ENCODE measurements at places on chromosomes 6 and 20. TPM values are rescaled to one million over a fixed set of nuclear protein-coding genes. Genes with fewer than 3 reads are reported as not detected.

Gene ZSCAN23
- 18.2 TPM for total RNA-seq

Gene EYA2
- 94.1 TPM for total RNA-seq

Gene SERPINB6
- 14.0 TPM for total RNA-seq

Gene HLA-DQB1
- total RNA-seq, result not detected

Gene TUBE1
- total RNA-seq, result 18.4 TPM

Gene RIMS4
- total RNA-seq, result 96.1 TPM

Gene VSTM2L
- total RNA-seq, result 15.9 TPM

Gene CRISP3
- not detected for total RNA-seq

Gene CST5
- total RNA-seq, result not detected

Gene RSPH4A
- total RNA-seq, result 0.98 TPM

GRCh38 chr20:23189854-23190253 is 103.7 kb upstream of the CD93 start:
- no peaks in the 10 kb centered on the region for H3K27me3 ChIP-seq
- no peak overlapping the region for H3K4me3 ChIP-seq
- H3K4me1 ChIP-seq, result no peaks in the 10 kb centered on the region

DNA sequence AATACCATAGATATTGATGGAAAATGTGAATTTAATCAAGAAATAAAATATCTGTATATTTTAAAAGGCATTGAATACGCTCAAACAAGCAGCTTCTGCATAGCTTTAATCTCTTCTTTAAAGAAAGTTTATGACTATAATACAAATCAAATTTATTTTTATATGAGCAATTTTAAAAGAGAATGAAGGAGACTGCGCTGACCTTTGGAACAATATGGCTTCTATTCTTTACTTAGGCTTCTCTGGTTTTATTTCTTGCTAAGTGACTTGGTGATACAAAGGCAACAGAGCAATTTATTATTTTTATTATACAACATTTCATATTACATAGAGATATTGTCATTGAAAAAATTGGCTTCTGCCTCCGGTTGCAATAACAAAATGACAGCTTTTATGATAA is 776.7 kb downstream of the TBC1D32 start:
- H3K4me1 ChIP-seq, result no peaks in the 10 kb centered on the region
- no peaks in the 10 kb centered on the region for H3K36me3 ChIP-seq
- no peak overlapping the region for H3K27ac ChIP-seq
- H3K27me3 ChIP-seq, result no peaks in the 10 kb centered on the region
- no peak overlapping the region for H3K4me3 ChIP-seq

DNA sequence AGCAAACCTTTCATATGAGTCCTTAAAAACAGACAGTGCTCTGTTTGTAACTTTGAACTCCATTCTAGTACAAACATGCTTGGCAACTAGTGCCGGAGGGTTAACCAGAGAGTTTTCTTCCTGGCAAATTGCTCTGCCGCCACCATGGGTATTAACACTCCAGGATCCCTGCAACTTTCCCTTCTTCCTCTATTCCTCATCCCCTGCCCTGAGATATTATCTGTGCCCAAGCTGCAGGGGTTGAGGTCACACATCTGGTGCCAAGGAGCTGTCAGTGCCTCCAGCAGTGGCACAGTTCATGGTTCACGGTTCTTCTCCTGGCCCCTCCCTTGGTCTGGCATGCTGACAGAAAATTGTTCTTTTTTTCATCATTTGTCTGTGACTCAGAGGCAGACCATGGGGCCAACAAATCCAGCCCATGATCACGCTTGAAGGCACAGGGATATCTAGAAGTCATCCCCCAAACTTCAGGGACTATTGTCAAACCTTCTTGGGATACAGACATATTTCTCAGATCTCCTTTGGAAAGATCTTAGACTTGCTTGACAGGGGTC is 77.5 kb downstream of the ATXN1 start:
- no peak for DNase-seq
- H3K4me1 ChIP-seq, result no peaks in the 10 kb centered on the region
- no peaks in the 10 kb centered on the region for H3K27me3 ChIP-seq
- H3K27ac ChIP-seq, result no peak overlapping the region
- no peak overlapping the region for H3K4me3 ChIP-seq

GRCh38 chr6:88712243-88712936 is 251.0 kb downstream of the RNGTT start:
- H3K4me3 ChIP-seq, result no peak overlapping the region
- H3K27me3 ChIP-seq, result no peaks in the 10 kb centered on the region
- H3K36me3 ChIP-seq, result no peaks in the 10 kb centered on the region
- no peak overlapping the region for H3K27ac ChIP-seq
- no peak for DNase-seq
- no peaks in the 10 kb centered on the region for H3K4me1 ChIP-seq

- no peak overlapping the region for H3K27ac ChIP-seq
- H3K36me3 ChIP-seq, result no peaks in the 10 kb centered on the region
- no peak for DNase-seq
- H3K4me3 ChIP-seq, result no peak overlapping the region
- peaks cover 2% of the 10 kb centered on the region for H3K27me3 ChIP-seq
These were observed 27.4 kb downstream of the KCNQ5 start for GRCh38 chr6:72649032-72649984.

- H3K4me3 ChIP-seq, result no peak overlapping the region
- peaks cover 4% of the 10 kb centered on the region for H3K4me1 ChIP-seq
- no peak overlapping the region for H3K27ac ChIP-seq
- H3K36me3 ChIP-seq, result no peaks in the 10 kb centered on the region
These were observed 21.3 kb upstream of the PDE10A start for GRCh38 chr6:165684333-165684732.

DNA sequence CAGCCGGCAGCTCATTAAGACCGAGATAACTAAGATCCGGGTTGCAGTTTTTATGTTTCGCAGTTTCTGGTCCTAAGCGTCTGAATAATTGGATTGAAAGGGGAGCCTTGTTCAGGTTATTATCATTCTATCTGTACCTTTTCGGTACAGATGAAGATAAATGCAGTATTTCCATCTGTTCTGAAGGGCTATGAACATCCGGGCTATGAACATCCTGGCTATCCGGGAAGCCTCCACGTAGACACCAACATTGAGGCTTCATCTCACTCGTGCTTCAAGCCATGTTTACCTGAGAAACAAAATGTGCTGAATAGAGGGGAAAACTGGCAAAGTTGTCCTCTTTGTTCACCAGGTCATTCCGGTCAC is 399 bp upstream of the REPS1 start:
- H3K4me1 ChIP-seq, result peaks cover 6% of the 10 kb centered on the region
- peak overlapping the region; percentile 81 for H3K4me3 ChIP-seq
- peak overlapping the region; percentile 91 for H3K27ac ChIP-seq
- no peak for DNase-seq
- H3K36me3 ChIP-seq, result no peaks in the 10 kb centered on the region

GRCh38 chr6:134909701-134910592 is 40.0 kb downstream of the ALDH8A1 start:
- peak overlapping the region; percentile 50 for H3K4me3 ChIP-seq
- H3K27me3 ChIP-seq, result no peaks in the 10 kb centered on the region

GRCh38 chr6:71489736-71490135 is 201.1 kb downstream of the OGFRL1 start:
- no peaks in the 10 kb centered on the region for H3K27me3 ChIP-seq
- no peak overlapping the region for H3K4me3 ChIP-seq
- DNase-seq, result no peak
- H3K27ac ChIP-seq, result no peak overlapping the region
- H3K36me3 ChIP-seq, result no peaks in the 10 kb centered on the region

DNA sequence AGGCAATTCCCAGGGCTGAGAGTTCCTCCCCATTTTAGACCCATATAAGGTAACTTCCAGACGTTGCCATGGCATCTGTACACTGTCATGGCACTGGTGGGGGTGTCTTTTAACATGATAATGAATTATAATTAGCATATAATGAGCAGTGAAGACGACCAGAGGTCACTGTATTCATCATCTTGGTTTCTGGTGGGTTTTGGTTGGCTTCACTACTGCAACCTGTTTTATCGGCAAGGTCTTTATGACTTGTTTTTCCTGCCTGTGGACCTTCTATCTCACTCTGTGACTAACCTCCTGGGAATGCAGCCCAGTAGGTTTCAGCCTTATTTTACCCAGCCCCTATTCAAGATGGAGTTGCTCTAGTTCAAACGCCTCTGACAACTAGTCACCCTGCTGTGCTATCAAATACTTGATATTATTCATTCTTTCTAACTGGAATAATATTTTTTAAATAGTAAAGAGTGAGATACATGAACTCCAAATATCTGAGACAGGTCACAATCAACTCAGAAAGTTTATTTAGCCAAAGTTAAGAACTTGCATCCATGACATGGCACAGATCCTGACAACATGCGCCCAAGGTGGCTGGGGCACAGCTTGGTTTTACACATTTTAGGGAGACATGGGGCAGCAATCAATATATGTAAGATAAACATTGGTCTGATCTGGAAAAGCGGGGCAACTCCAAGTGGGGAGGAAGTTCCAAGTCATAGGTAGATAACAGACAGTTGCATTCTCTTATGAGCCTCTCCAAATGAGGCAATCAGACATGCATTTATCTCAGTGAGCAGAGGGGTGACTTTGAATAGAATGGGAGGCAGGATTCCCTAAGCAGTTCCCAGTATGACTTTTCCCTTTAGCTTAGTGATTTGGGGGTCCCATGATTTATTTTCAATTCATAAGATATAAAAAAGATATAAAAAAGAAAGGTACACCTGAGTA is 1.2 kb upstream of the UFL1 start:
- no peak for DNase-seq
- peaks cover 8% of the 10 kb centered on the region for H3K27me3 ChIP-seq
- no peaks in the 10 kb centered on the region for H3K36me3 ChIP-seq
- peaks cover 17% of the 10 kb centered on the region for H3K4me1 ChIP-seq
- peak overlapping the region; percentile 98 for H3K4me3 ChIP-seq

DNA sequence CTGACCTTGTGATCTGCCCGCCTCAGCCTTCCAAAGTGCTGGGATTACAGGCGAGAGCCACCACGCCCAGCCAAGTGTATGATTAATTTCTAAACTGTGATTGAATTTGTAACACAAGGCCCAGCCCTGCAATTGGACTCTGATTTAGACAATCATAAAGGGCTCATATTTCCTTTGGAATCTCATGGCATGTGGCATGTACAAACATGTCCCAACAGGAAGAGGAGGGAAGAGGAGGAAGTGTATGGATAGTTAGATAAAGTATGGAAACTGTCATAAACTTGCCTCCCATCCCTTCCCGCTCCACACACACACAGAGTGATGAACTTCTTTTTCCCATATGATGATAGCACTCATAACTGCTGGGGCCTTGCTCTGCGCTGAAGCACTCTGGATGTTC is 27.2 kb upstream of the QKI start:
- H3K4me3 ChIP-seq, result no peak overlapping the region
- H3K27me3 ChIP-seq, result peaks cover 4% of the 10 kb centered on the region
- no peak for DNase-seq
- H3K4me1 ChIP-seq, result peaks cover 3% of the 10 kb centered on the region
- H3K27ac ChIP-seq, result no peak overlapping the region

DNA sequence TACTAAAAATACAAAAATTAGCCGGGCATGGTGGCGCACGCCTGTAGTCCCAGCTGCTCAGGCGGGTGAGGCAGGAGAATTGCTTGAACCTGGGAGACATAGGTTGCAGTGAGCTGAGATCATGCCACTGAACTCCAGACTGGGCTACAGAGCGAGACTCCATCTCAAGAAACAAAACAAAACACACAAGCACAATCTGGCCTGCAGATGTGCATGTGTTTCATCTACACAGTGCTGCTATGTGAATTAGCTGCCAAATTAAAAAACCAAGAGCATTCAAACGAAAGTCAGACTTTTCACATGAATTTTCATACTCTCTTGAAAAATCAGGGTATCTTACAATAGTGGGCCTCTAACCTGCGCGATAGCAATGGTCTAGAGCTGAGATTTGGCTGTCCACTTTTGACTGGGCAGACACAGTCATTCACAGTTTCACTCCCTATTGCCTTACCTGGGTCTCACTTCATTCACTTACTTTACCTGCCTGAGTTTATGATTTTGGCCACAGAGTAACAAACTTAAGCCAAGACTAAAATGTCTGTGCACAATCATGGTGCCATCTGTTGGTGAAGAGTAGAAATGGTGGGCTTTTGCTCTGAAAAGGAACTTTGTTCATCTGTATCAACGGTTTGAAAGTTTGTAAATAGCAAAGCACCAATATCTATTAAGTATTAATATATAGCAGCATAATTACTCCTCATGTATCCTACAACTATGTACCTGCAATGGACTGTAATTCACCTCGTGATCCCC is 138.5 kb upstream of the UST start:
- no peaks in the 10 kb centered on the region for H3K4me1 ChIP-seq
- no peaks in the 10 kb centered on the region for H3K36me3 ChIP-seq
- no peak overlapping the region for H3K27ac ChIP-seq

DNA sequence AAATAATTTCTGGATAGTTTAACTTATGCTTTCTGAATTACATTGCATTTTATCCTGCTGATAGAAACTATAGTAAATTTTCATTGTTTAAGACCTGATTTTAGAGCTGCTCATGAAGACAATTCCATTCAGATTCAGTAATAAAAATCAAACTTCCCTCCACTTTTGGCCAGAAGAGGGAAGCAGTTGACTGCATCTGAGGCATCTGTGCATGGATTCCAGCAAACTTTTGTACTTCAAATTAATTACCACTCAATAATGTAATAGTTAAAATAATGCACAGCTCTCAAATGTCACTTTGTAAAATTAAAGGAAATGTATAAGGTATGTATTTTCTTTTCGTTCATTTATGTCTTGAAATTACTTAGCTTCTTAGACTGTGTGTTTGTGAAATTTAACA is 64.2 kb upstream of the SLC35B3 start:
- no peaks in the 10 kb centered on the region for H3K4me1 ChIP-seq
- no peaks in the 10 kb centered on the region for H3K36me3 ChIP-seq
- peaks cover 1% of the 10 kb centered on the region for H3K27me3 ChIP-seq

GRCh38 chr20:57579898-57580447 is 19.1 kb downstream of the PCK1 start:
- H3K27ac ChIP-seq, result no peak overlapping the region
- no peak for DNase-seq
- H3K4me1 ChIP-seq, result peaks cover 4% of the 10 kb centered on the region
- H3K27me3 ChIP-seq, result peaks cover 9% of the 10 kb centered on the region
- no peak overlapping the region for H3K4me3 ChIP-seq
- H3K36me3 ChIP-seq, result no peaks in the 10 kb centered on the region

GRCh38 chr6:39092124-39092523 is 22.9 kb downstream of the SAYSD1 start:
- no peak overlapping the region for H3K4me3 ChIP-seq
- H3K27me3 ChIP-seq, result no peaks in the 10 kb centered on the region
- H3K36me3 ChIP-seq, result no peaks in the 10 kb centered on the region
- no peak overlapping the region for H3K27ac ChIP-seq
- DNase-seq, result no peak
- H3K4me1 ChIP-seq, result peaks cover 21% of the 10 kb centered on the region

DNA sequence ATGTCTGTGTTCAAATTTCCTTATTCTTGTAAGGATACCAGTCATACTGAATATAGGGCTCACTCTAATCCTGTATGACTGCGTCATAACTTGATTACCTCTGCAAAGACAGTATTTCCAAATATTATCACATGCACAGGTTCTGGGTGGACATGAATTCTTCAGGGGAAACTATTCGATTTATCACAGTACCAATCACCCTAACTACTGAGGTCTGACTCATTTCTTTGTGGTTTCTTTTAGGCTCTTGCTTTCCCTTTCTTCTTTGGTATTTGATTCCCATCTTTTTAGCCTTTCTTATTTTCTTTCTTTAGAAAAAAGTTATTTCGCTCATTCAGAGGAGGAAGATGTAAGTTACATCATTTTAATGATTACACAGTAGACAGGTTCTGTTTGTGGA is 40.3 kb upstream of the TBX18 start:
- H3K27me3 ChIP-seq, result no peaks in the 10 kb centered on the region
- H3K27ac ChIP-seq, result no peak overlapping the region
- no peak overlapping the region for H3K4me3 ChIP-seq
- no peaks in the 10 kb centered on the region for H3K4me1 ChIP-seq
- no peak for DNase-seq
- no peaks in the 10 kb centered on the region for H3K36me3 ChIP-seq
